CD8-positive, alpha-beta T cell (primary cell): ENCODE measurements at places on chromosomes 3 and 15. TPM values are rescaled to one million over a fixed set of nuclear protein-coding genes. Genes with fewer than 3 reads are reported as not detected.

Gene ARPP21
- not detected for total RNA-seq

Gene FBXL22
- 0.68 TPM for total RNA-seq

Gene LRTM1
- not detected for total RNA-seq

Gene CCR3
- not detected for total RNA-seq

Gene TMCC1
- total RNA-seq = 30.0 TPM

Gene TPRG1
- 4.6 TPM for total RNA-seq

Gene MGLL
- total RNA-seq = 0.33 TPM

Gene UBP1
- 54.4 TPM for total RNA-seq
